Mesothelial cell of epicardium (in vitro differentiated cells): ENCODE measurements at places on chromosomes 7 and 10.

- DNase-seq = no peak
Observed at GRCh38 chr10:123272171-123272570, 118.0 kb downstream of the BUB3 start.

GRCh38 chr7:74429153-74429747 is 24.5 kb upstream of the GTF2IRD1 start:
- DNase-seq = no peak

GRCh38 chr10:86663046-86663345 is 5.3 kb upstream of the LDB3 start:
- DNase-seq = no peak

DNA sequence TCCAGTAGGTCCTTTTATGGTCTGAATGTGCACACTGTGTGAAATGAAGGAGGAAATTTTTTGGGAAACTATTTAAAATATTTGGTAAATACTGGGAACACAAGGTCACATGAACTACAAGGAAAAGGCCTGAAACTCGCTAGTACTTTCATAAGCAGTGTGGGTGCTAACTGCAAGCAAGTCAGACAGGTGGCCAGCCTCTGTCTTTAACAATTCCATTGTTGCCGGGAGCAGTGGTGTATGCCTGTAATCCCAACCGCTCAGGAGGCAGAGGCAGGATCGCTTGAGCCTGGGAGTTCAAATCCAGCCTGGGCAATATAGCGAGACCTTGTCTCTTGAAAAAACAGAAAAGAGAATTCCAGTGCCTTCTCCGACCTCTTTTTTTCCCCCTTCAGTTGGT is 37.5 kb downstream of the SMURF1 start:
- no peak for DNase-seq

DNA sequence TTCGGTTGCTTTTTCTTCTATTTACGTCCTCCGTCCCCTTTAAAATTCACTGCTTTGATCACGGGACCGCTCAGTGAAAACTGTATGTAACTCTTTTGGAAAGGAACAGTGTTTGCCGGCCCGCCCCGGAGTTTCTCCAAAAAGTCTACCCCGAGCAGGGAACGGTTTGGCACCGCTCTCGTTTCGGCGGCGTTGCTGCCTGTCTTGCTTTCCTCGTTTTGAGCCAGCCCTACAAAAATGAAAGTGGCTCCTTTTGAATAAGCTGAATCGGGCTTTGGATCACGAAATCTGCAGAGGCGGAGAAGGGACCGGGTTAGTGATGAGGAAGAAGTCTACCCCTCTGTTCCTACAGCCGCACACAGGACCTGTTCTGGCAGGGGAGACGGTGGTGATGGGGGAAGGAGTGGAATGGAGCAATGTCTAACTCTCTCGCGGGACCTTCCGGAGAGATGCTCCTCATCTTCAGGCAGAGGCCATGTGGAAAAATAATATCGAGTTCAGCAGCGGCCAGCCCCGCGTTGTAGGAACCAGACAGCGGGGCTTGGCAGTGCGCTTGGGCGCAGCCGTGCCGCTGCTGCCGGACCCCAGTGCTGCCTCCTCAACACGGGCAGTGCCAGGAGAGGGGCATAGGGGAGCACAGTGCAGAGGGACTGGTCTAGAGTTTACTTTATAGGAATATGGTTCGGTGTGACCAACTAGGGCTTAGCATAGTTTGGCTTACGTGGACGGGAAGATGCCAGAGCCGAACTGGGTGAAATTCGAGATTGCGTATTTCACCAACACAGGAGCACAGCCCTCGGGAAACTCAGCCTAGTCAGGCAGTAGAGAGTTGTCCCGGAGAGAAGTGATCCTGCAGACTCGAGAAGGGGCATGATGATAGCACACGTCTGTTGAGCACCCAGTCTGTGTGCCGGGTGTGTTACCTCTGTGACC is 1.4 kb downstream of the HTRA1 start:
- DNase-seq = no peak

- DNase-seq = no peak
Observed at GRCh38 chr7:1263391-1263951, 30.8 kb downstream of the UNCX start.

DNA sequence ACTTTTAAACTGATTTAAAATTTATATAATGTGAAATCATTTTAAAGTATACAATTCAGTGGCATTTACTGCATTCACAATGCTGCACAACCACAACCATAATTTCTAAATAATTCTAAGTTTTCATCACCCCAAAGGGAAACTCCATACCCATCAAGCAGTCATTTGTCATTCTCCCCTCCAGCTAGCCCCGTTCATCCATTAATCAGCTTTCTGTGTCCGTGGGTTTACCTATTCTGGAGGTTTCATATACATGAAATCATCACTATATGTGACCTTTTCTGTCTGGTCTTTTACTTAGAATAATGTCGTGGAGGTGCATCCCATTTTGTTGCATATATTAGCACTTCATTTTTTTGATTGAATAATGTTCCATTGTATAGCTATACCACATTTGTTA is 214.1 kb downstream of the ADK start:
- DNase-seq = no peak

DNA sequence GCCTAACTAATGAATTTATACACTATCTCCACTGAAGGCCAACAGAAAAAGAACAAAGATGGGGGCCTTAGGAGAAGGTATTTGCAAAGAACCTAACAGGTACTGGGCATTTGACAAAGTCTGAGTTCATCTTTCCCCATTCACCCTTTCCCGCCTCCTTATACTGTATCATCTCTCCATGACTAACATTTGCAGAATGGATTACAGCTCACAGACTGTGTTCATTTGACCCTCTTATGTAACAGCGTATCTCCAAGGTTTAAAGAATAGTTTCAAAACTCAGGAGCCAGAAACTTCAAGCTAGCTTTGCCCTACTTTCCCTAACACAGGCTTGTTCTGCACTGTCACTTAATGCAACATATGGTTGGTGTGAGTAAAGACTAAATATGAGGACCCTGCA is 238.7 kb upstream of the CELF2 start:
- DNase-seq = no peak

GRCh38 chr10:100174699-100175677 is 10.8 kb downstream of the ERLIN1 start:
- DNase-seq = no peak

GRCh38 chr10:105188737-105189462 is 547.8 kb downstream of the SORCS3 start:
- no peak for DNase-seq

DNA sequence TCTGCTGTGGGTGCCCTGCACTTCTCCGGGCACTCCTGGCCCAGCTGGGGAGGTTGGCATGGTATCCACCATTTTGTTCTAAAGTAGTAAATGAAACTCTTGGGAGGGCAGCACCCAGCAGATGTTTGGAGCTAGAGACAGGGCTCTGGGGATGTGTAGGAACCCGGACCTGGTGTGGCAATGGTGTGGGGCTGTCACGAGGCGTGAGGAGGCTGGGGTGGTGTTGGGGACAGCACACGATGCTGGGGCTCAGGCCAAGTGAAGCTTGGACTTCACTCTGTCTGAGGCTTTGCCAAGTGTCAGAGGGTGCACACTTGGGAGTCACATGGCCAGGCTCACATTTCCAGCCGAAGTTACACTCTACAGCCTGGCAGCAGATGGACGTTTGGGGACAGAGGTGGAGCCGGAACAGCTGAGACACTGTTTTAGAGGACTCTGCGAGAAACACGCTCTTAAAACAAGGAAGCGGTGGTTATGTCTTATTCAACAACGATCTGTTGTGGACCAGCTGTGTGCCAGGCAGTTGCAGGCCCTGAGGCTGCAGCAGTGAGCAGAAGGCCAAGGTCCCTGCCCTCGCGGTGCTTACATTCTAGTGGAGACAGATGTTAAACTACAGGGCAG is 118.2 kb downstream of the CUX1 start:
- no peak for DNase-seq

DNA sequence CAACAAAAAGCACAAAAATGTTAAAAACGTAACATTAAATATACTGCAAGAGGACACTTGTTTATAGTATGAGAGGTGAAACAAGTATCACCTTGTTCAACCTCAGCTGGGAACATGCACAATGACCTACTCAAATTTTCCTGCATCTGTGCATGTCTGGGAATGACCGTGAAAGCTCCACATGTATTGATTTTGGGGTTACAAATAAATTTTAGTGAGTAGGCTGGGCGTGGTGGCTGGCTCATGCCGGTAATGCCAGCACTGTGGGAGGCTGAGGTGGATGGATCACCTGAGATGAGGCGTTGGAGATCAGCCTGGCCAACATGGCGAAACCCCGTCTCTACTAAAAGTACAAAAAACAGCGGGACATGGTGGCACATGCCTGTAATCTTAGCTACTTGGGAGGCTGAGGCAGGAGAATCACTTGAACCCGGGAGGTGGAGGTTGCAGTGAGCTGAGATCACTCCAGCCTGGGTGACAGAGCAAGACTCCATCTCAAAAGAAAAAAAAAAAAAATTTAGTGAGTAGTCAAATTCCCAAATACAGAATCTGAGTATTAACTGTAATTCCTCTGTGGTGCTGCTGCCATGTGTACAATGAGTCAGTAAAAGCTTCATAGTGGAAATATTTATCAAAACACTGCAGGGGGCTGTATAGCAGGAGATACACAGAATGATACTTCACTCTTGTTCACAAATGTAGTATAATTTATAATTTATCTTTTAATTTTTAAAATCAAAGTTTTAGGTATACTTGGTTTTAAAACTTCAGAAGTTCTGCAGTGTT is 41.1 kb downstream of the SUGCT start:
- DNase-seq = no peak

DNA sequence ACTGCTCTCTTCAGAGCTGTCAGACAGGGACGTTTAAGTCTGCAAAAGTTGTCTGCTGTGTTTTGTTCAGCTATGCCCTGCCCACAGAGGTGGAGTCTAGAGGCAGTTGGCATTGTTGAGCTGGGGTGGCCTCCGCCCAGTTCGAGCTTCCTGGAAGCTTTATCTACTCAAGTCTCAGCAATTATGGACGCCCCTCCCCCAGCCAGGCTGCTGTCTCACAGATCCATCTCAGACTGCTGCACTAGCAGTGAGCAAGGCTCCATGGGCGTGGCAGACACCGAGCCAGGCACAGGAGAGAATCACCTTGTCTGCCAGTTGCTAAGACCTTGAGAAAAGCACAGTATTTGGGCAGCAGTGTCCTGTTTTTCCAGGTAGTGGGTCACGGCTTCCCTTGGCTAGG is 98.1 kb downstream of the SDHAF3 start:
- DNase-seq = no peak

DNA sequence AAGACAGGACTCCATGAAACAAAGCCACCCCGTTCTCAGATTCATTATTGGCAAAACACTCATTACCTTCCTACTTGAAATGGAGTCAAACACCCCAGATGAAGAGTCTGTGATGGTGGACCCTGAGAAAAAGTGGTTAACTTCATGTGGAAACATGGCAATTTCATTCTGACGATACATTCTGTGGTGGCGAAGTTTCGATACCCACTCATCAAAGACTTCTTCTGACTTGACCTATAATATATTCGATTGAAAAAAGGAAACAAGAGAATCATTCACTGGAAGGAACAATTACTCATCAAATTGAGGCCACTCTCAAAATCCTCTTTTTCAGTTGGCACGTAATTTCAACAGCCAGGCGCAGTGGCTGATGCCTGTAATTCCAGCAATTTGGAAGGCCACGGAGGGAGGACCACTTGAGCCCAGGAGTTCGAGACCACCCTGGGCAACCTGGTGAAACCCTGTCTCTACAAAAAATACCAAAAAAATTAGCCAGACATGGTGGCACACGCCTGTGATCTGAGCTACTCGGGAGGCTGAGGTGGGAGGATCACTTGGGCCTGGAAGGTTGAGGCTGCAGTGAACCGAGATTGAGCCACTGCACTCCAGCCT is 108.8 kb upstream of the GSDME start:
- no peak for DNase-seq

GRCh38 chr7:70787286-70787685 is 344.7 kb upstream of the GALNT17 start:
- no peak for DNase-seq

DNA sequence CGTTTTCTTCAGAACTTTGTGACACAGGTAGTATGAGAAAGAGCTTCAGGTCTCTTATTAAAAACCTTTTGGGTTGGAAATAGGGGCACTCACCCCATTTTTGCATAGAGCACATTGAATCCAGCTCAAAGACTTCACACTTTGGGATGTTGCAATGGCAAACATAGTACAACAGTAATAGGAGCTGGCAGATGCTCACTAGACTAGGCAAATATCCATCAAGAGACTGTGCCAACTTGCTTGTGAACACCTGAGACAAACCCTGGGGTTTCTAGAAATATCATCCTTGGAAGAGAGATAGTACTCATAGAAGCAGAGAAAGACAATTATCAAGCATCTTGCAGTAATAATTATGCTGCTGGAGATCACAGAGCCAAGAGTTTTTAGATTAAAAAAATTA is 280.0 kb downstream of the CACNA2D1 start:
- DNase-seq = no peak
